ENCODE measurements at places on chromosomes 6 and 20. TPM values are rescaled to one million over a fixed set of nuclear protein-coding genes. Genes with fewer than 3 reads are reported as not detected.

Gene METTL24
- 0.47 TPM for total RNA-seq

Gene CDYL
- 36.8 TPM for total RNA-seq

Gene TRIM10
- total RNA-seq, result not detected

Gene ACTL10
- total RNA-seq, result 7.9 TPM

Gene CARMIL1
- total RNA-seq, result 11.6 TPM

Gene HSPA1A
- total RNA-seq, result 8.8 TPM

Gene IRAK1BP1
- total RNA-seq, result 5.5 TPM

Gene UNC93A
- not detected for total RNA-seq

Gene NPBWR2
- total RNA-seq, result not detected

Gene WFDC8
- not detected for total RNA-seq

Gene LTB
- 926 TPM for total RNA-seq

Gene ADGRB3
- total RNA-seq, result not detected

Gene RHAG
- 0.51 TPM for total RNA-seq

Gene NRSN1
- total RNA-seq, result not detected

GRCh38 chr20:44080064-44080463 is 106.9 kb downstream of the JPH2 start:
- DNase-seq, result no peak

DNA sequence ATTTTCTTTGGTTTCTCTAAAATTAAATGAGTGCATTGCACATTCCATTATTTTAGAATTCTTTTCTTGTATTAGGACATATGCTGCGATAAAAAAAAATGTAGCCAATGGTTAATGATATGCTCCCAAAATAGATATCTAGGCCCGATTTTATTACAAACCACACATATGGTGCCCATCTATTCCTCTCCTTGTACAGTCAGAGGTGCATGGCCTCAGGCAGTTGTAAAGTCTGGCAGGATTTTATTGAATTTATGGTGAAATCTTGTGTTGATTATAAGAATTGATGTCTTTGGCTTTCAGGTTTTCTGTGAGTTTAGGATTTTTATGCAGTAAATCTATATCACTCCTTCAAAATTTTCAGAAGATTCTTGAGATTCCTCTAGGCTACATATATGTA is 192.2 kb downstream of the RFPL4B start:
- DNase-seq, result no peak

DNA sequence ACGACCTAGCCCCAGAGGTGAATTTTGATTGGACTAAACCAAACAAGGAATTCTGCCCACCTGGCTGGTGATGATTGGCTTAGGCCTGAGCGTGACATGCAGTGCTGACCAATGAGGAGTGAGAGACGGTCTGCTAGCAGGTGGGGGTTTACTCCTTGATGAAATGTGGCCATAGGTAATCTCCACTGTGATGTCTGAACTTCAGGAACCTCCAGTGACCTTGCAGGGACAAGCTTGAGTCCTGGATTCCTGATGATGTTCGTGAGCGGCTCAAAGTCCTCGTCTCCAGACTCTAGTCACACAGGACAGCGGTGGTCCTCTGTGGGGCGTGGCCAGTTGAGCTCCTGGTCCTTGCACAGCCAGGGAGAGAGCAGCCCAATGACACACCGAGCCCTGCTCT is 8.4 kb downstream of the VSX1 start:
- no peak for DNase-seq

GRCh38 chr6:134830940-134831339 is 119.0 kb downstream of the ALDH8A1 start:
- DNase-seq, result no peak

GRCh38 chr6:43302126-43302525 is 4.1 kb downstream of the SLC22A7 start:
- DNase-seq, result no peak

DNA sequence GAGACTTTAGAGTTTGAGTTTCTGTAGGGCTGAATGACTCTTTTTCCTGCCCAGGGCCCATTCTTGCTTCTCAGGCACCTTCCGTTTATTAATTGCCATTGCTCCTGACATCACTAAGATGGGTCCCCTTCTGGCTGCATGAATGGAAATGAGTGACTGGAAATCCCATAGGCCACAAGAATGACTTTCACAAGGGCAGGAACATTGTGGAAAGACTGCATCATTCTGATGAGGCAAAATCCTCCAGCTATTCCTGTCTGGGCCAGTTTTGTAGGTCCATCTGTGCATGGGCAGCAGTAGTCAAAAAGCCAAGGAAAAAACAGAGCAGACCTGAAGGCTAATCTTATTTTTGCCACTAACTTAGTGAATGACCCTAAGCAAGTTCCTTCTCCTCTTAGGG is 19.3 kb downstream of the TMEM74B start:
- no peak for DNase-seq

GRCh38 chr6:133033263-133033662 is 207.9 kb upstream of the EYA4 start:
- DNase-seq, result no peak

DNA sequence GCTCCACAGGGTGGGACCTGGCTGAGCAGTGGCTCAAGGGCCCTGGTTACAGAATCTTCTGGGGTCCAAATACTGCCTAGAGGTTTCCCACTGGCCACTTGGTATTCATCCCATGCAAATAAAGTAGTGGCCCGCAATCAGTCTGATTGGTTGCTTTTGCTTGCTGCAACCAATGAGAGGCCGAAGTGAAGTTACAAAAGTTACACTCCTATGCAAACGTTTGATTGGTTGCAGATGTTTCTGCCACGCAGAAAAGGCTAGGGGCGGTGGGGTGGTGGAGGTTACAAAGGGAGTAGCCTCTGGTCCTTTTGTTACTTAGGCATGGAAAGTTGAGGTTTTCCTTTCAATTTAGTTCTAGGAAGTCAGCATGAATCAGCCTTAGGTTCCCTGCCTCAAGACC is 3.6 kb upstream of the NHLRC1 start:
- no peak for DNase-seq

DNA sequence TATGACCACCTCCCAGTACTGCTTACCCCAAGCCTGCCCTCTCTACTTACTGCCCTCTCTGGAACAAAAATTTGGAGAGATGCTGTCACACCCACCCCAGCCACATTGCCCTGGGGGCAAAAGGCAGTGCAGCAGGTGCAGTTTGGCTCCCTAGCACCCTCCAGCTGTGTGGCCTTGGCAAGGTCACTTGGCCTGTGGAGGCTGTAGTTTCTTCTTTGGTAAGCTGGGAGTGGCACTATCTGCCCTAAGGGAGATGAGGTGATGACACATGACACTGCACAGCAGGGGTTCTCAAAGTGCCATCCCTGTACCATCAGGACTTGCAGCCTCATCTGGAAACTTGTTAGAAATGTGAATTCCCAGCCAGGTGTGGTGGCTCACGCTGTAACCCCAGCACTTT is 44.8 kb downstream of the TAF8 start:
- no peak for DNase-seq

- no peak for DNase-seq
These were observed 21.6 kb downstream of the CALHM6 start for GRCh38 chr6:116482780-116483179.

- DNase-seq, result no peak
These were observed 332.6 kb downstream of the UTRN start for GRCh38 chr6:144617708-144618107.

- no peak for DNase-seq
These were observed 175.2 kb downstream of the ZMYND8 start for GRCh38 chr20:47181056-47181862.

DNA sequence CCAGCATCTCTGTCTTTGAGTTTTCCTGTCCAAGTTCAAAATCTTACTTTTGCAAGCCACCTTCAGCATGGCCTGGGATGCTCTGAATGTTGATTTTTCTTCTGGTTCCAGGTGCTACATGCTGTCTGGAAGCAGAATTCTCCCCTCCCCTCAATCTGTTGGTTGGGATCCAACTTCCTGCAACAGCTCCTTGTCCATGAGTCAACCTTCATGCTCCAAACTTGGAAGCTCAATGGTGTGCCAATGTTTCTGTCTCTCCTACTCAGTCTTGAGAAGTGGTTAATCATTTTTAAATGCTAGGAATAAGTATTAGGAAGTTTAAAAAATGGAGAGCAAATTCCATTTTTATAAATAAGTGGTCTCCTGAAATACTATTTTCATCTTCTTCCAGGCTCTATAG is 33.2 kb upstream of the PLEKHG1 start:
- DNase-seq, result no peak

DNA sequence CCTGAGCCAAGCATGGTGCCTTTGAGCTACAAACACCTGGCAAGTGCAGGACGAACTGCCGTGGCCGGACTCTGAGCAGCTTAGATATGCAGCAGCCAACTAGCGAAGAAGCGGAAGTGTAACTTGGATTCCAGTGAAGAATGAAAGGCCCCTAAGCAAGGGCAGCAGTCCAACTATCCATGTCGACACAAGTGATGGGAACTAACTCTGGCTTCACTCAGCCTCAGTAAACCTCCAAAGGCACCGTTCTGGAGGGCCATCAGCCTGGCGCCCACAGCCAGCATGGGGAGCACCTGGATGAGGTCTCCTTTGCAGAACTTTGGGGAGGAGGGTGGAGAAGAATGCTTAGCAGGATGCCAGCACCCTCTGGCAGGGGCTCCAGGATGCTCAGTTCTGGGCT is 78.4 kb upstream of the MLN start:
- DNase-seq, result no peak

DNA sequence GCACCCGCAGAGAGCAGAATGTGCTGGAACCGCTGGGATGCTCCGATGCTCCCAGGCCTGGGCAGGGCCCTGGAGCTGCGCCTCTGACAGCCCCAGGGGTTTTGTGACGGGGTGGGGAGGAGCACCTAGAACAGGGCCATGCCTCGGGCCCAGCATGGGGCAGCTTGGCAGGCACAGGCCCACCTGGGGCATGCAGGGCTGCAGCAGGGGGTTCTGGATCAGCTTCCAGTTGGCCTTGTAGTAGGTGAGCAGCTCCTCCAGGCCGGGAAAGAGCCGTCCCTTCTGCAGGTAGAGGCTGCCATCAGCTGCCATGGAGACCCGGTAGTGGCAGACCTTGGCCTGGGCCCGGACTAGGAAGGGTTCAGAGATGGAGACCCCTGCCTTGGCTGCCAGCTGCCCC is 4.4 kb downstream of the SRMS start:
- DNase-seq, result no peak

GRCh38 chr20:44187054-44187771 is at the start of gene JPH2:
Gene JPH2, minus strand, starts transcription at chr20:44187188. Its CDS starts 483 bp downstream, at chr20:44186705.
- no peak for DNase-seq

DNA sequence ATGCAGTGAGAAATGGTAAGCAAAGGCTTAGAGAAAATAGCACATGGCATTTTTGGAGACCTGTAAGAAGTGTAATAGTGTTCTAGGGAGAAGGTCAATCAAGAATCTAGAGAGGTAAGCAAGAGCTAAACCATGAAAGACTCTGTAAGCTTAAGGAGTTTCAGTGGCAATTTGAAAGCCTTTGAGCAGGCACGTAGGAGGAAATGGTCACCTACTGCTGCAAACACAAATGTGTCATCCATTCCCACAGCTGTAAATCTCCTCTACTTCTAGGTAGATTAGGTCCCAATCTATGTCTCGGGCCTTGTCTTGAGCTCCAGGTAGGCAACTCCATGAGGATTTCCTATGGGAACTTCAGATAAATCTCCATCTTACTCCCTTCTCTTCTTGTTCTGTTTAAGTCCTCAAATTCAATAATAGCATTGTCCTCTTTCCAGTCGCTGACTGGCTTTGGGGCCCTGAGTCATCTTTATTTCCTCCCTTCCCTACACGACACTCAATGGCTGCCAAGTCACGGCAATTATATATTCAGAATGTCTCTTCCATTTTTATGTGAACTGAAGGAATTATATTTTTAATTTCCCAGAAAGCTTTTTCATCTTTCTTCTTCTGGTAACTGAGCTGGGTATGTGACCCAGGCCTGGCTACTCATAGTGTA is 24.2 kb upstream of the PAQR8 start:
- DNase-seq, result no peak

DNA sequence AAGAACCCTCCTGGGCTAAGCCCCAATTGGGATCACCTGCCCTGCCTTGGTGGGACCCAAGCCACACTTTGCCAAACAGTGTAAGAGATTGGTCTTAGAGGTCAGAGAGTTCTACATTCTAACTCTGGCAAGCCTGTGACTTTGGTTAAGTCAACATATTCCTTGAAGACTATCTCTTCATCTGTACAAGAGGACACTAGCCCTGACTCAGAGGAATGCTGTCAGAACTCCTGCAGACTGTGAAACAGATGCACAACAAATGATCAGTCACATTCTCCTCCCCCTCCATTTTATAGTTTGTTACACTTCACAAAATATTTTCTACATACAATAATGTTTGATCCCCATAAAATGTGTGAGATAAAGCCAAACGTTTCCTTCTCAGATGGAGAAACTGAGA is 91.7 kb upstream of the EPB41L1 start:
- no peak for DNase-seq

DNA sequence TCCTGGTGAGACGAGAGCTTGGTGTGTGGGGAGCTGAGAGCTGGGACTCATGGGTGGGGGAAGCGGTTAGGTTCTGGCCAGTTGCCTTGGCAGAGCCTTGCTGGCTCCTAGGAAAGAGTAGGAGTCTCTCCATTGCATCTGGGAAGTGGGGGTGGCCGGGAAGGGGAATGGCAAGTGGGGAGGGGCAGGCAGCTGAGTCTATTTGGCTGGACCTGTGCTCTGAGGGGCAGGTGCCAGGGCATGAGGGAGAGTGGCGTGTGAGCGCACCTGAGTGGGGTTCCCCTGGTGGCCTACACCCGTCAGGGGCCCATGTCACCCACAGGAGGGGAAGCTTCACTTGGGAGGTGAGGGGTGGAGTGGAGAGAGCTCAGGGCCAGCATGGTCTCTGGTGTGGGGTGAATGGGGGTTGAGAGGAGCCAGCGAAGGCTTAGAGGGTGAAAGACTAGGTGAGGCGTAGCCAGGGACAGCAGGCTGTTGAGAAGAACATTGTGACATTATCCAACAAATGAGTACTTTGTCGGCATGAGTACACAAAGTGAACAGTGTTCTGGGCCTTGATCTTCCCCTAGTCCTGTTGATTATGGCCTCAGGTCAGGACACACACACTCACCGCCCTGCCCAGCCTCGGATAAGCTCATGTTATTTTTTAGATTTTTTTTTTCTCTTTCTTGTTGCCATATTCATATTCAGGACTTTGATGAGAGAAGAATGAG is 59.8 kb downstream of the FAM120B start:
- DNase-seq, result no peak

- DNase-seq, result no peak
These were observed 4.9 kb upstream of the BIRC7 start for GRCh38 chr20:63230800-63231268.

GRCh38 chr20:38181971-38182370 is 16.9 kb upstream of the TGM2 start:
- no peak for DNase-seq

DNA sequence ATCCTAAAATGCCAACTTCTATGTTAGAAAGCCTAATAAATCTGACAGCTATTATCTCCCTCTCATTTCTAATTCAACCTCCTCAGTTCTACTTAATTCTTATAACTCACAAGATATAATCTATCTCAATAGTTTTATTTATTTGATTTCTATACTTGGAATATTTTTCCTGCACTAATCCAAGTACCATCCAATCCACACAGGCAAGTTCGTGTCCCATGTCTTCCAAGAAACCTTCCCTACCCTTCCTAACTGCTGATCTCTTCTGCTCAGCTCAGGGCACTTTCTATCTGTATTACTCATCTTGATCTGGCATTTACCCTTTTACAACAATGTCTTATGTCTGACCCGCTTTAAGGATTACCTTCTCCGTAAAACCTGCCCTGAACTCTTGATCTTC is 18.2 kb downstream of the NCOA5 start:
- no peak for DNase-seq
